ENCODE measurements at places on chromosomes 7 and 10.
A peak's percentile ranks its signal among the peaks of the same experiment; 100 is the strongest.

GRCh38 chr7:91164506-91164905 is 99.7 kb upstream of the FZD1 start:
- no peak for DNase-seq

- DNase-seq: no peak
These were observed 196.0 kb downstream of the MAD1L1 start for GRCh38 chr7:2036786-2037185.

DNA sequence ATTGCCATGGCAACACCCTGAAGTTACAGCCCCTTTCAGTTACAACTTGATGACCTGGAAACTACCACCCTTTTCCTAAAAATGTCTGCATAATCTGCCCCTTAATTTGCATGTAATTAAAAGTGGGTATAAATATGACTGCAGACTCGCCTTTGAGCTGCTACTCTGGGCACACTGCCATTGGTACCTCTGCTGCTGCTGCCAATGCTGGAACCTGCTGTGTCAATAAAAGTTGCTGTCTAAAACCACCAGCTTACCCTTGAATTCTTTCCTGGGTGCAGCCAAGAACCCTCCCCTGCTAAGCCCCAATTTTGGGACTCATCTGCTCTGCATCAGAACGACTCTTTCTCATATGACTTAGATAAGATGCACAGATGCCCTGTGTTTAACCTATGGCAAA is 10.2 kb upstream of the FRA10AC1 start:
- DNase-seq: no peak

DNA sequence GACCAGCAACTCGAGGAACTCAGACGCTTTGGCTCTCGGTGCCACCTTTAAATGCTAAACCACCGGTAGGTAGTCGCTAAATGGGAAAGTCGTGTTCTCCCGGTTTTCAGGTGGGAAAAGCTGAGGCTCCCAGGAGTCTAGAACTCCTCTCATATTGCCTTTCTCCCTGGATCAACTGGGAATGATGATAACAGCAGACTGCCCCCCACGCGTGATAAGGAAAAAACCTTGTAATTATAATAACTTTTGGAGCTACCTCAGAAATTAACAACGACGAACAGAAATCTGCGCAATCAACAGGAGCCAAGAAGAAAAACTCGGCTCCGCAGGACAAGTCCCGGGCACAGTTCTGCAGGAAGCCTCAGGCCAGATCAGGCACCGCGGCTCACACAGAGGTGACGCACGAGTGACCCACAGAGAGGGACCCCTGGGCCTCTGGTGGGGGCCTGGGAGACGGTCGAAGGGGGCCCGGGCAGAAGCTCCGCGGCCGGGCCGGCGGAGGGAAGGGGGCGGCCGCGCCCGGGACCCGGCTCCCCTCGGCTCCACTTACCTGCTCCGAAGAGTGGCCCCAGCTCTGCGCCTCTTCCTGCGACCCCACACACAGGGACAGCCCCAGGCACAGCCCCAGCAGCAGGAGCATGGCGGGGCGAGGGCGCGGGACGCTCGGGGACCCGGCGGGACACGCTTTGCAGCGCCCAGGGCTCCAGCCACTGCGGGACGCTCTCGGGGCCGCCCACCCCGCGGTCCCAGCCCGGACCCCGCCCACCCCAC is at the start of gene ITIH5:
Gene ITIH5 (minus strand): TSS at position 714 of the 771 bp plus-strand sequence. CDS start 74 bp downstream, at position 640.
- no peak for DNase-seq

DNA sequence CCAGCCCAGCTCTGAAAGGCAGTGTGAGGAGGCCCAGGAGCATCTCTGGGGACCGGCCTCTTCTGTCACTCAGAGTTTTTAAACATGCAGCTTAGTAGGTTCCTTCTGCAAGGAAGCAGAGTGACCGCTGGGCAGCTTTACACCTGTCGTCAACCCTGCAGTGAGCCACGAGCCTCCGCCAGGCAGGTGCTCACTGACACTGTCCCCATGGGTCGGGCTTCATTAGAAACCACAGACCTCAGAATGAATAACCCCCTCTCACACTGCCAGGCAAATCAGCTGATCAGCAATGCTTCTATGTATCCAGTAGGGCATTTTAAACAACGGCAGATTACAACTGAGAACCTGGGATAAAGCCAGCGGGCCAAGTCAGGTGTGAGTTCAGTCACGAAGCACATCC is 106.1 kb downstream of the MAD1L1 start:
- no peak for DNase-seq

GRCh38 chr7:68730194-68730593 is 868.1 kb upstream of the AUTS2 start:
- DNase-seq: no peak

GRCh38 chr7:42831006-42831717 is 80.7 kb downstream of the C7orf25 start:
- DNase-seq: no peak

DNA sequence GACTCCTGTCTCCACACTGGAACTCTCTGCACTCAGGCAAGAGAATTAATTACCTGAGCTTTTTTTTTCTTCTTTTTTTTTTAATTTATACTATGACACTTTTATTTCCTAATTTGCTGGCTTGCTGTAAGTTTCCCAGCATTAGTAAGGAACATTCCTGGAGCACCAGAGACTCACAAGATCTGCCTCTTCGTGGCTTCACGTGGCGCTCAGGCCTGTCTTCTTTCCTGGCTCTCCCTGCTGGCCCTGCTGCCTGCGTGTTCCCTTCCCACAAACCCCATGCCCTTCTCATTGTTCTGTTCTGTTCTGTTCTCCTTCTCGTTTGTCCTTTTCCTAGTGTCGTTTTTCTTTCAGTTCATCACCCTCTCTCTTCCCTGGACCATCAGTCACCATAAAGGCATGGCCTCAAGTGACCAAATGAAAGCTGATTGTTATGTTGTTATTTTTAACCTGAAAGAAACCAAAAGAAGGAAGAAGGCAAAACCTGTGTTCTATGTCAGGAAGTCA is 591.6 kb upstream of the PFKP start:
- no peak for DNase-seq

DNA sequence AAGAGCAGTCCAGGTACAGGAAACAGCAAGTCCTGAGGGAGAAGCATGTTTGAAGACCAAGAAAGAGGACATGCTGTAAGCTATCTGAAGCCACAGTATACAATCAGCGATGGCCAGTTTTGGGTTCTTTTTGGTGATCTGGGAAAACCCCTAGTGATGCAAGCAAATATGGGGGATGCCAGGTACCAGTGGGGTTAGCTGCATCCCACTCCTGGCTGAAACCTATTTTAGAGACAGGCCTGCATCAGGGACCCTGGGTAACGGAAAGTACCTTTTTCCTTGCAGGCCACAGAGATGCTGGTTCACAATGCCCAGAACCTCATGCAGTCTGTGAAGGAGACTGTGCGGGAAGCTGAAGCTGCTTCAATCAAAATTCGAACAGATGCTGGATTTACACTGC is 32.9 kb downstream of the AP3M1 start:
- DNase-seq: no peak

- DNase-seq: no peak
These were observed 90.0 kb downstream of the LARP4B start for GRCh38 chr10:841535-841934.

DNA sequence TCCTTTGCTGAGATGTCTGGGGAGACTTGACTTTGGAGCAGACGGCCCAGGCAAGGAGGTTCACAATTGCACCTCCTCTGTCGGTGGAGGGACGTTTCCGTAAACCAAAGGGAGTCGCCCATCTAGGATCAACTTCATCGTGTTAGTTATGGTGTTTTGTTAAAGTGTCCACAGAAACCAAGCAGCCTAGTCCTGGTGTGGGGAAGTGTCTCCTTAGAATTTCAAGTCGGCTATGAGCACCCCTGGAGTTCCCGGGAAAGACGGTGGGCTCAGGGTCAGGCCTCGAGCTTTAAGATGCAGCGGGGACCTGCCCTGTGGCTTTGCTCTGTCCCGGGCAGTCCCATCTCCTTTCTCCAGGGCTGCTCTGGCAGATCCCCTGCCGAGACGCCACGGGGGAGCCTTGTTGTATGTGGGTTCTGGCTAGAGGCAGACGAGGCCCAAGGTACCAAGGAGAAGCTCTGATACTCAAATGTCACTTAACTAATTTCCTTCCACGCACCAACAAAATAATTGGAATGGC is 319.2 kb downstream of the ADARB2 start:
- no peak for DNase-seq

GRCh38 chr10:103829838-103830465 is 25.4 kb downstream of the SH3PXD2A start:
- no peak for DNase-seq

GRCh38 chr7:67637023-67637358 is 640.4 kb downstream of the TYW1 start:
- no peak for DNase-seq

GRCh38 chr7:158732494-158733219 is 28.1 kb upstream of the NCAPG2 start:
- no peak for DNase-seq

- DNase-seq: no peak
These were observed 104.3 kb downstream of the TYW1 start for GRCh38 chr7:67100956-67101361.

GRCh38 chr7:33334349-33334748 is 205.0 kb downstream of the BBS9 start:
- DNase-seq: no peak

GRCh38 chr7:725223-726005 is 1.1 kb upstream of the DNAAF5 start:
- no peak for DNase-seq

- no peak for DNase-seq
These were observed 34.7 kb downstream of the SPDYE6 start for GRCh38 chr7:102321351-102322201.

- peak; percentile 21 for DNase-seq
These were observed 26.3 kb downstream of the SAMD8 start for GRCh38 chr10:75137533-75138438.

GRCh38 chr10:124296121-124296812 is 122.5 kb downstream of the OAT start:
- DNase-seq: no peak

DNA sequence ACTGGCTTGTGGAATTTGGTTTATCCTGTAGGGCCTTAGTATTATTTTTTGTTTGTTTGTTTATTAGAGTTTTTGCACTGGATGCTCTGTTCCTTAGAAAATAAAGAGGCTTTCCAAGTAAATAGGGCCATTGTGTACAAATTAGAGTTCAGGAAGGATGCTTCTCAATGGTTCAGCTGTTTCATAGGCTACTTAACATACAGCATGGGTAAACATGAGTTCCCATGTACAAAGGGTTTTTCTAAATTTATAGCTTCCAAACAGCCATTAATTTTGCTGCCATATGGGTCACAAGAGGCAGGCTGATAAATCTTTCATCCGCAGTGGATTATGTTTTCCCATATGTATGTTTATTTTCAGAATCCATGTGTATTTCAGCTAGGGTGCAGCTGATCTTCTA is 121.6 kb upstream of the WDR11 start:
- DNase-seq: no peak

- no peak for DNase-seq
These were observed 161.7 kb upstream of the HPS1 start for GRCh38 chr10:98608411-98608810.

- no peak for DNase-seq
These were observed 154.2 kb downstream of the LCOR start for GRCh38 chr10:96986200-96986856.

DNA sequence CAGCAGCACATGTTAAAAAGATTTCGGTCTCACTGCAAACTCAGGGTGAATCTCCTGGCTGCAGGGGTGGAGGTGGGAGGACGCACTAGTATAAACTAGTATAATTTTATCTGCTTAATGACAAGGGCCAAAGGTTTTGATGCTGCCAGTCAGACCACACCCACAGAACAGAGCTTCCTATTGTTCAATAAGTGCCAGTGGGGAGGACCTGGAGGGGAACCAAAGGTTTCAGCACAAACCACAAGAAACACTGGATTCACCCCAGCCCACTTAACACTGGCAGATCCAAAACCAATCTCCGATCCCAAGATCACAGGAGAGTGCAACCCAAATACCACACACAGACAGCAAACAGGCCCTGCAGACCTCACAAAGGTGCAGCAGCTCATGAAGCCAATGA is 6.6 kb downstream of the VOPP1 start:
- DNase-seq: no peak

- no peak for DNase-seq
These were observed 14.5 kb upstream of the ZNF282 start for GRCh38 chr7:149180722-149181449.

GRCh38 chr10:17742918-17743317 is 9.1 kb upstream of the TMEM236 start:
- DNase-seq: peak; percentile 63

DNA sequence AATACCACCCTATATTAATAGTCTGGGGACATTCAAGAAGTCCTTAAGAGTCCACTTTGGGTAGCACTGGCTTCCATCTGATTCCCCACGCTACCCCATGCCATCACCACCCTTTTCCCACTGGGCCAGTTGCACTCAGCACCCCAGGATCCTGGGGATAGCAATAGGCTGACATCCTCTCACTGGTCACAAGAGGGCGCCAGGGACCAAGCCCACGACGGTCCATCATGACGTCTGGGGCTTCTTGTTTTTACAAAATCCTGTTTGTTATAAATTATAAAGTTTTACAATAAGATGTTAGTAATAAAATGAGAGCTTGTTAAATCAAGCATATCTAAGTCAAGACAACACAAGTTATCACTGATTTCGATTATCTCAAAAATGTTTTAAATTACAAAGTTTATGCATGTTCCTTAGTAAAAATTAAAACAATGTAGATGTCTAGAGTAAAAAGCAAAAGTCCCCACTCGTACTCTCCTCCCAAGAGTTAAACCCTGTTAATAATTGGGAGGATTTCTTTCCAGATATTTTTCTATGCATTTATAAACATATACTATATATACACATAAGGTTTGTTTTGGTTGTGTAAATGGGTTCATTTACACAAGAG is 15.4 kb downstream of the GPNMB start:
- peak; percentile 47 for DNase-seq
